ENCODE measurements at places on chromosomes 4 and X.

DNA sequence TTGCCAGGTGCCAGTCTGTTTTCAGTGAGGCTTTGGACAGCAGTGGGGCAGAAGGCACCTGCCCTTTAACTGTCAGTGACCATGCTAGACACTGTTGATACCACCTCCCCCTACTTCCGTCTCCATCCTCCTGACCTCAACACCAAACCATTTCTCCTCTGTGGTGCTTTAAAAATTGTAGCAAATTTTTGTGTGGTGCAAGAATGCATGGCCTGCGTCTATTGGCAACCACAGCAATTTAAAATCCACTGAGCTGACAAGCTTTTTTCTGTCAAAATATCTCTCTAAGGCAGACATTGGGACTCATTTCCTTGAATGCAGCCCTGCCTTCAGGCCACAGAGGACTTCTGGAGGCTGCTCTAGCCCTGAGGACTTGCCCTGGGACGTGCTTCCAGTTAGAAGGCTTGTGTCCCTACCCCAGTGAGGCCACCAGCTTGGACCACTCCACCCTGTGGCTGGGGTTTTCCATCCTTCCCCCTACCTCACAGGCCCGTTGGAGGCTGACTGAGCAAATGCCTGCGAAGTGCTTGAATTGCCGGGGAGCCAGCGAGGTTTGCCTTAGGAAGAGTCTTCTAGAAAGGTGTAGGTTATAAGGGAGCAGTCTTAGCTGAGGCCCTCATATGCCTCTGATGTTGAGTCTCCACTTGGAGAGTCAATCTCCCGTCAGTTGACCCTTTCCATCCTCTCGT is 6.9 kb downstream of the PRRG3 start:
- no peak for DNase-seq

DNA sequence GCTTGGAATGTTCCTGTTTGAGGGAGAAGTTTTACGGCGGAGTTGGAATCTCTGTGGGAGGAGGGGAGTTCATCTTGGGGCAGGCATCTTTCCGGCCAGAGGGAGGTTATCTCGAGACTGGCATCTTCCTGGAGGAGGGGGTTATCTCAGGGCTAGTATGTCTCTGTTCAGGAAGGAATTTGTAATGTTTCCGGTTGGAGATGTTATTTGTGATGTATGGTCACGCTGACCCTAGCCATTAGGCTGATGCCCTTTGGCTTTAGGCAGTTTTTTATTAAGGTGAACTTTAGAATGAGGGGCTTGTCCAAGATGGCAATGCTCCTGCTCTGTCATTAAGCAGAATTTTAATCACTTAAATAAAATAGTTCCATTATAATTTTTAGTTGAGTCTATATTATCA is 449.7 kb downstream of the PCDH10 start:
- no peak for DNase-seq

- DNase-seq = no peak
Measured at GRCh38 chr4:186061921-186062320, 7.0 kb upstream of the TLR3 start.

DNA sequence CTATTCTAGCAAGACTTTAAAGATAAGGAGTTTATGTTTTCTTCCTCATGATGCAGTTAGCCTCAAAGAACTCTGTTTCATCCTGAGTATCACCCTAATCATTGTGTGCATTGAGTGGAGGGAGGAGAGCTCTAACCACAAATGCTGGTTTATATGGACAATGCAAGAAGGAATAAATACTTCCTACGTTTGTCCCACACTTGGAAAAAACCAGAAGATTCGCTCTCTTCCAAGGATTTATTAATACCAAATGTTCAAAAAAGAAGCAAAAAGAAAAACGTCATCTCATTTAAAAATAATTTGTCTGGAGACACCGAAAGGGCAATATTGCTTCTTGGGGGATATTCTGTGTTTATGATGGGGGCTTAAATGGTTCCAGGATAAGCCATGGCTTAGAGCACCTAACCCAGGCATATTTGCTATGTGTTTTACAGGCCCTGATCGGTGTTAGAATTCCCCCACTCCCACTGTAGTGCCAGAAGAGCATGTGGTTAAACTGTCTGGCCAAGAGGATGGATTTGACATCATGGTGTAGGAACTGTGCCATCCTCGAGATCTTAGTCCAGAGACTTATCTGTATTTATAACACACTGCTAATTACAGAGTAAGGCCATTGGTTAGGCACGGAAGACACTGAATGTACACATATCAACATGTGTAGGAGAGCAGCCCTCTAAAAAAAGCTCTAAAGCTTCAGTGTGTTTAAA is 227.2 kb downstream of the ANK2 start:
- DNase-seq = no peak

DNA sequence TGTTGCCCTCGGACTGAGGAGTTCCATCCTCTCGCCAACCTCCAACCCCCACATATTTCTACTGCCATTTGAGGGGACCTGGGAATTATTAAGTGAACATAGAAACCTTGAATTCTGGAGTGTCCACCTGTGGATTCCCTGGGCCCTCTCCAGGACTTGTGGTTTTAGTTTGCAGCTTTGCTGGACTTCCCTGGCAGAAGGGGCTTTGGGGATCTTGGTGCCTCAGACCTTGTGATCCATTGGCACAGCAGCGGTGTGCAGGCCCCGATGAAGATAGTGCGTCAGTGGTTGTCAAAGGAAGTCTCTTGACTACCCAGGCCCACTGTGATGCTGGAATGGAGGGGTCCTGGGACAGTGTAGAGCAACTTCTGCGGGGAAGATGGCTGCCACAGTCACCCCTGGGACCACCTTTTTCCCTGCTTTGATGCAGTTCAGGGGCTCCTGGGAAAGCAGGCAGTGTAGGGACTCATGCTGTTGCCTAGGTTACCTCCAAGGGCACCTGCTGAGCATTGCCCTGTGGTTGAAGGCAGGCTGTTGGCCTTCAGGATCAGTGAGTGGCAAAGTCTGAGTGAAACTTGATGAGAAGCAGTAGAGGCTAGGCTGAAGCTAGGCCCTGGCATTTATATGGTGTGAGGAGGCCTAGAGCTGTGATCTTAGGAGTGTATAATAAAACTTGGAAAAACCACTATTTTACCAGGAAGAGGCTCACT is 2.2 kb downstream of the SLC16A2 start:
- no peak for DNase-seq

- DNase-seq = no peak
Measured at GRCh38 chrX:129694805-129695204, 40.0 kb upstream of the APLN start.

- DNase-seq = no peak
Measured at GRCh38 chrX:106748377-106748776, 21.9 kb downstream of the RNF128 start.

DNA sequence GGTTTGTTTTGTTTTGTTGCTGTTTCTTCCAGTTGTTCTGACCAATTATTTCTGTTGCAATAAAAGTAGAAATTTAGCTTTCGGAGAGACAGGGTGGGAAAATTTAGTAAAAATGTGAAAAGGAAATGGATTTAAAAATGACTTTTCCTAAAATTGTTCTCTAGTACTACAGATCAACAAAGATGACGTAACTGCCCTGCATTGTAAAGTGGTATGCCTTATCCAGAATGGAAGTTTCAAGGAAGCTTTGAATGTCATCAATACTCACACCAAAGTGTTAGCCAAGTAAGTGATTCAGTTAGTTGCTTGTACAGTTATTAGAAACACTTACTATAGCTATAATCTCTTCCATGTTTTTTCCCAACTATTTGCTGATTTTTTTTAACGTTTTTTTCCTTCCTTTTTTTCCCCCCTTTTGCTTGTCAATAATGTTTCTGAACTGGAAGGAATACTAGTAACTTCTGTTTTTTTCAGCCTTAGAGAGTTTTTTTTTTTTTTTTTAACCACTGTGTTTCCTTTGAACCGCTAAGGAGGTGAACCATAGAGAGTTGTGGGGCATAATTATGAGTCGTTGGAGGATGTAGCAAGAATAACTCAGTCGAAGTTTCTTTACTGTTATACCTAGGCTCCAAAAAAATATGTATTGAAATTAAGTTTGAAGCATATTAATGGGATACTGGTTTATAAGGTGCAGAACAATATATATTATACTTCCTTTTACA is 2.2 kb downstream of the SRP72 start:
- DNase-seq = peak; percentile 14

DNA sequence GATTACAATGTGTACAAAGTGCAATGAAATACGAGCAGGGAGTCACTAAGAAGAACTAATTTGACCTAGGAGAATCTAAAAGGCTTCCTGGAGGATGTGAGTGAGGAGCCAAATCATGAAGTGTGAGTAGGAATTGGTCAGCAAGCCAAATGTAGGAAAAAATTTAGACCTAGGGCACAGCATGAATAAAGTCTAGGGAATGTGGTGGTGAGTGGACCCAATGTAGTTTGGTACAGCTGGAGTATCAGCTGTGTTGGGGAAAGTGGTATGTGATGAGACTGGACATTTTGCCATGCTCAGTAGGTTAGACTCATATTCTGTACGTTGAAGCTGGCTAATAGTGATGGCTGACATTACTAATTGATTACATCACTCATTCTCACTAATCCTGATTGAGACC is 191.0 kb downstream of the AFF2 start:
- no peak for DNase-seq

All from epithelial cell of esophagus (primary cell).